ENCODE measurements at places on chromosomes 16 and 17. TPM values are rescaled to one million over a fixed set of nuclear protein-coding genes. Genes with fewer than 3 reads are reported as not detected.

The RUNDC3A gene
- polyA plus RNA-seq = 14.6 TPM

The CA10 gene
- not detected for polyA plus RNA-seq

The CCL3 gene
- 17.6 TPM for polyA plus RNA-seq

The CRLF3 gene
- 28.2 TPM for polyA plus RNA-seq

The GPR142 gene
- polyA plus RNA-seq = 0.18 TPM

The TEFM gene
- 8.4 TPM for polyA plus RNA-seq

The TBC1D3C gene
- polyA plus RNA-seq = 2.8 TPM

The AOC3 gene
- 14.6 TPM for polyA plus RNA-seq

The ZDHHC7 gene
- polyA plus RNA-seq = 10.3 TPM

The TMC5 gene
- not detected for polyA plus RNA-seq

The DLX4 gene
- polyA plus RNA-seq = 0.22 TPM

The KRT24 gene
- polyA plus RNA-seq = not detected

The DUSP3 gene
- 32.1 TPM for polyA plus RNA-seq

The PYCARD gene
- 114 TPM for polyA plus RNA-seq

DNA sequence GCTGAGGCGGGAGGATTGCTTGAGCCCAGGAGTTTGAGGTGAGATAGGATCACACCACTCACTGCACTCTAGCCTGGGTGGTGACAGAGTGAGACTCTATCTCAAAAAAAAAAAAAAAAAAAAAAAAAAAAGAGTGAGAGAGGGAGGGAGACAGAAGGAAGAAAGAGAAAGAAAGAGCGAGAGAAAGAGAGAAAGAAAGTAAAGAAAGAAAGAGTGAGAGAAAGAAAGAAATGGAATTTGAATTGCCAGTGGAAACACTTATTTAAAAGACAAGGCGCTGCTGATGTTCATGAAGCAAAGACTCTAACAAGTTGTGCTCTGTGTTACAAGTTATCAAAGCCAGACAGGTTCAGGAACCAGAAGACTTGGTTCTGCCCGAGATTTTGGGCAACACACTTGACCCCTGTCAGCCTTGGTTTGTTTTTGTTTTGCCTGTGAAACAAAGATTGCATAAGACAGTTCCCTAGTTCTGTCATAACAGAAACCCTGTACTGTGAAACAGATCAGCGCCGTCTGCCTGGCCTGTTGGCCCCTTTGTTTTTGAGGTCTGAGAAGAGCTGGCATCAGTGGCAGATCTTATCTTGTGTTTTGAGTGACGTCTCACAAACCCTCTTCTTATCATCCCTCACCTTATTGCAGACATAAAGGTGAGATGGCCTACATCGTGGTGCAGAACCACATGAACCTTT lies 55.4 kb upstream of the ENDOV start:
- peak; percentile 17 for DNase-seq
- no peak overlapping the region for H3K27ac ChIP-seq
- peaks cover 97% of the 10 kb centered on the region for H3K36me3 ChIP-seq
- no peaks in the 10 kb centered on the region for H3K4me1 ChIP-seq

GRCh38 chr16:9258423-9259051 lies 167.1 kb downstream of the HAPSTR1 start:
- peaks cover 19% of the 10 kb centered on the region for H3K27me3 ChIP-seq
- no peaks in the 10 kb centered on the region for H3K36me3 ChIP-seq
- no peak for DNase-seq
- H3K4me3 ChIP-seq = no peak overlapping the region
- H3K4me1 ChIP-seq = no peaks in the 10 kb centered on the region

DNA sequence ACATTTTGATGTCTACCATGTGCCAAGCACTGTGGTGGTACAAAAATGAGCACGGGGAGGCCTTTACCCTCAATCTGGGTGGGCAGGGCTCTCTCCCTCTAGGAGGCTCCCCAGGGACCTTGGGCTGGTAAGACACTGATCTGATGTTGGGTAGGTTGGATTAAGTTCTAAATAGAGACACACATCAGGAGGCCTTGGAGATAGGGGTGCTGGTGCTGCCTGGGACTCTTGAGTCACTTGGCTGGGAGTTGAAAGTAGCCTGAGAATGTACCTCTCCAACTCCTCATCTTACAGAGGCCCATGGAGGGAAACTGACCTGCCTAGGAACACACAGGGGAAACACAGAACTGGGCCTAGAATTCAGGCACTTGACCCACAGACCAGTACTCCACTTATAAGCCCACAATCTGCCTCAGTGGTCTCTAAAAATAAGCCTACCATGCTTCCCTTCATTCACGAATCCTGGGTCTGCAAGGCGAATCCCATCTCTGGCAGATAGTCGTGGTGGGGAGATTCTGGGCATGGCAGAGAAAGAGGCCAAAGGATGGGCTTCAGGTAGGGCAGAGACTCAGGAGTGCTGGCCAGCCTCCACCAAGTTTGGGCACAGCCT lies 1.8 kb upstream of the NEUROD2 start:
- peaks cover 66% of the 10 kb centered on the region for H3K27me3 ChIP-seq
- no peak overlapping the region for H3K4me3 ChIP-seq
- no peak overlapping the region for H3K27ac ChIP-seq
- H3K36me3 ChIP-seq = no peaks in the 10 kb centered on the region

DNA sequence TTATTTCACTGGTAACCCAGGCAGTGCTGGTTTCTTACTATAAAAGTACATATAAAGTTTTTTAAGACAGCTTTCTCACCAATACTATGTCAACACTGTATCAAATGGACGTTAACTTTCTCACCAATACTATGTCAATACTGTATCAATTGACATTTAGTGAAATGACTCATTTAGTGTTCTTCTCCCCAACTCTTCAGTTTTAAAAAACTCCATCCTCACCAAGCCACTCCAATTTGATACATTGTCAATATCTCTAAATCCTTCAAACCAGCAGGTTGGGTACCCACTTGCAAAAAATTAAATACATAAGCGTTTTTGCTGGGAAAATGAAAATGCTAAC lies 4.8 kb downstream of the TOB1 start:
- H3K4me1 ChIP-seq = peaks cover 32% of the 10 kb centered on the region
- no peak overlapping the region for H3K4me3 ChIP-seq
- no peak overlapping the region for H3K27ac ChIP-seq
- H3K36me3 ChIP-seq = peaks cover 10% of the 10 kb centered on the region
- DNase-seq = no peak
- H3K27me3 ChIP-seq = no peaks in the 10 kb centered on the region

GRCh38 chr17:59149051-59149450 lies 5.9 kb downstream of the SKA2 start:
- H3K27me3 ChIP-seq = no peaks in the 10 kb centered on the region
- H3K4me1 ChIP-seq = peaks cover 9% of the 10 kb centered on the region
- H3K27ac ChIP-seq = no peak overlapping the region
- DNase-seq = no peak

DNA sequence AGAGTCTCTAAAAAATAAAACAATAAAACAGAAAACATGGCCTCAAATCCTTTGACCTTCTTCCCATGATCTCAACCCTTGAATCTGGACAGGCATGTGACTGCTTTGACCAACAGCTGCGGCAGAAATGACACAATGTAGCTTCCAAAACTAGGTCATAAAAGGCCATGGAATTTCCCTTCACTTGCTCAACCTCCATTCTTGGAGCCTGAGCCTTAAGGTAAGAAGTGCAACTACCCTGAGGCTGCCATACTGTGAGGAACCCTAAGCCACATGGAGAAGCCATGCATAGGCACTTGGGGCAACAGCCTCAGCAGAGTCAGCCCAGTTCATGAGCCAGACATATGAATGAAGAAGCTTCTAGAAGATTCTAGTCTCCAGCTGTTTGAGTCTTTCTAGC lies 75.7 kb upstream of the BRD7 start:
- no peaks in the 10 kb centered on the region for H3K4me1 ChIP-seq
- H3K4me3 ChIP-seq = no peak overlapping the region
- DNase-seq = no peak
- H3K36me3 ChIP-seq = no peaks in the 10 kb centered on the region
- no peak overlapping the region for H3K27ac ChIP-seq

- no peaks in the 10 kb centered on the region for H3K36me3 ChIP-seq
- H3K27me3 ChIP-seq = no peaks in the 10 kb centered on the region
- no peaks in the 10 kb centered on the region for H3K4me1 ChIP-seq
- DNase-seq = no peak
- no peak overlapping the region for H3K27ac ChIP-seq
Measured at GRCh38 chr16:15598648-15599190, 44.2 kb downstream of the MARF1 start.

- H3K4me3 ChIP-seq = no peak overlapping the region
- H3K4me1 ChIP-seq = peaks cover 43% of the 10 kb centered on the region
- H3K36me3 ChIP-seq = no peaks in the 10 kb centered on the region
- DNase-seq = no peak
- H3K27ac ChIP-seq = no peak overlapping the region
Measured at GRCh38 chr17:21548236-21548635, 144.1 kb upstream of the KCNJ18 start.

- H3K27me3 ChIP-seq = no peaks in the 10 kb centered on the region
- H3K4me3 ChIP-seq = no peak overlapping the region
- H3K27ac ChIP-seq = no peak overlapping the region
- no peaks in the 10 kb centered on the region for H3K36me3 ChIP-seq
- peak; percentile 58 for DNase-seq
Measured at GRCh38 chr17:9225305-9226101, 204.2 kb downstream of the NTN1 start.

DNA sequence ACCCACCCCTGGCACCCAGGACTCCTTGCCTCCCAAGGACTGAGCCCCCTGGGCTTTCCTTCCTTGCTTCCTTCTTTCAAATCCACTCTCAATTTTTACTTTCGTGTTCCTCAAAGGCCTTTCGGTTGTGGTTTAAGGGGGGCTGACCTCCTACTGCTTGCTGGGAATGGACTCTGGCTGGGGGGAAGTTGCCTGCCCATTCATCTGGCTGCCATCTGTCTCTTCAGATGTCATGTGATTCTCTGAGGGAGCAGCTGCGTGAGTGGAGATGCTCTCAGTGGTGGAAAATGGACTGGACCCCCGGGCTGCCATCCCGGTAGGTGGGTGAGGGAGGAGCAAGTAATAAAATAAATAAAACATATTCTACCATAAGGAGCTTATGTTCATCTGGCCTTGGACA lies 93.8 kb upstream of the RPRML start:
- no peak overlapping the region for H3K27ac ChIP-seq
- H3K36me3 ChIP-seq = peaks cover under 1% of the 10 kb centered on the region
- peaks cover 8% of the 10 kb centered on the region for H3K4me1 ChIP-seq
- no peaks in the 10 kb centered on the region for H3K27me3 ChIP-seq
- no peak for DNase-seq
- no peak overlapping the region for H3K4me3 ChIP-seq

GRCh38 chr16:82793528-82794245 lies 166.9 kb downstream of the CDH13 start:
- H3K4me1 ChIP-seq = no peaks in the 10 kb centered on the region
- no peaks in the 10 kb centered on the region for H3K27me3 ChIP-seq
- no peak overlapping the region for H3K27ac ChIP-seq

DNA sequence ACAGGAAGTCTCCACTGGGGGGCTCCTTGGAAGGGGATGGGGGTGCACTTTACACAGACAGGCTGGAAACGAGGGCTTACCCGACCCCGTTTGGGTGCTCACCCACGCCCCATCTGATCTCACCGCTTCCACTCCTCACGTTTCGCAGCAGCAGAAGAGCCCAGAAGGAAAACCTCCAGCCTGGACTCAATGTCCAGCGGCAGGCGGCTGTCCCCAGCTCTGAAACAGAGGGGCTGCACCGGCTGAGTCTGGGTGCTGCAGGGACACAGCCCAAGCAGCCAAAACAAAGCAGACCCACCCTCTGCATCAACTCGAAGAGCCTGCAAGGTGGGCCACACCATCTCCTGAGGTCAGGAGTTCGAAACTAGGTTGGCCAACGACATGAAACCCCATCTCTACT lies 3.9 kb downstream of the MEAK7 start:
- no peaks in the 10 kb centered on the region for H3K27me3 ChIP-seq
- H3K36me3 ChIP-seq = peaks cover 41% of the 10 kb centered on the region
- peaks cover 13% of the 10 kb centered on the region for H3K4me1 ChIP-seq
- DNase-seq = peak; percentile 45
- H3K4me3 ChIP-seq = no peak overlapping the region

GRCh38 chr16:50263940-50264929 lies 2.1 kb upstream of the ADCY7 start:
- H3K36me3 ChIP-seq = no peaks in the 10 kb centered on the region
- DNase-seq = no peak
- H3K4me3 ChIP-seq = no peak overlapping the region
- no peak overlapping the region for H3K27ac ChIP-seq
- peaks cover 75% of the 10 kb centered on the region for H3K4me1 ChIP-seq

- H3K4me1 ChIP-seq = no peaks in the 10 kb centered on the region
- H3K4me3 ChIP-seq = no peak overlapping the region
- H3K27me3 ChIP-seq = no peaks in the 10 kb centered on the region
- H3K27ac ChIP-seq = no peak overlapping the region
- DNase-seq = no peak
Measured at GRCh38 chr17:10798332-10798749, 5.6 kb downstream of the TMEM238L start.

- no peak for DNase-seq
- no peaks in the 10 kb centered on the region for H3K36me3 ChIP-seq
- H3K4me3 ChIP-seq = no peak overlapping the region
- H3K4me1 ChIP-seq = peaks cover 53% of the 10 kb centered on the region
- H3K27me3 ChIP-seq = no peaks in the 10 kb centered on the region
Measured at GRCh38 chr16:23908790-23909189, 73.0 kb downstream of the PRKCB start.

All from spleen (tissue), 13 donors.